ENCODE measurements at places on chromosomes 1 and 21.

DNA sequence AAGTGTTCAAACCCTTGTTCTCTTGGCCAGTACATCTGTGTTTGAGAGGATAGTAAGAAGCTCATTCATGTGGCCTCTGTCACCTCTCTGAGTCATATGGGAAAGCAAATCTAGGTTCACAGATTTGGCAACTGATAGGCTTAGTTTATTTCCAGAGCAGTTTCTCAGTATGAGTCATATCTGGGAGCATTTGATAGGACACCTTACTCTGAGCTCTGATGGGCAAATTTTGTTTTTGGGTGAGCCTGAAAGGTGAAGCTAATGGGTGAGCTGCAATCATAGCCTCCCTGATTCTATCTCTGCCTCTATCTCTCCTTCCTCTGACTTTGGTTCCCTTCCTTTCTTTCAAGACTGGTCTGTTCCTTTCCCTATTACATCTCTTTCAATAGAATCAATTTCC is 134.4 kb downstream of the S1PR1 start:
- DNase-seq: no peak

- no peak for DNase-seq
Measured at GRCh38 chr1:19437891-19438294, 47.4 kb downstream of the CAPZB start.

DNA sequence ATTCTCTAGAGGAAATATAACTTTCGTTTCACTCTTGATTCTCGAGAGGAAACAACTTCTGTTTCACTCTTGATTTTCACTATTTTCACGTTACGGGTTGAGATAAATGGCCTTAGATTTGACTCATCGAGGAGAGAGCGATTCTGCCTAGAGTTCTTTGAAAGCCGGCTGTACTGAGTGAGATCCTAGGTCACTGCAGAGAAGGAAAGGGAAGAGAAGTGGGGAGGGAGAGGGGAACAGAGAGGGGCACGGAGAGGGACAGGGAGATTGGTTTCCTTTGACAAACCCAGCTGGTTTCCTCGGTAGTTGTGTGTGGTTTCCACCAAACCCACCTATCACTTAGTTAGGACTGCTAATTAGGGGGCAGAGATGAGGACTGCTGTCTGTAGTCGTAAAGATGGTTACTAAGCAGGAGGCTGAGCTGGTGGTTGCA is 21.6 kb upstream of the GPR137B start:
- no peak for DNase-seq

DNA sequence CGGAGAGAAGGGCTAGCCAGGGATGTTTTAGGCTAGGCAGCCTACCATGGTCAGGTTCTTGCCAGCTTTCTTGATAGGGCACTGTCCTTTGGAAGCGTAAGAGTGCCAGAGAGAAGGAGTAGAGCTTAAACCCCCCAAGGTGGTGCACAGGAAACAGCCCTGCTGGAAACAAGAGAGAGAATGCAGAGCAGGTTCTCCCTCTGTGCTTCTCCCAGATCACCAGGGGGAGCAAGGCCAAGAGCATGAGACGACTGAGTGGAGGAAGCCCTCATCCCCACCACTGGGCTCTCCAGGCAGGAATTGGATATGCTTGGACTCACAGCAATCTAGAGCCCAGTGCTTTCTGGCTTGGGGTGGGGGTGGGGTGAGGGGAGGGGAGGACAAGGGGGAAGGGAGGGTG is 49.8 kb downstream of the ATP2B4 start:
- no peak for DNase-seq

GRCh38 chr1:10629091-10629815 is 154.5 kb downstream of the PEX14 start:
- DNase-seq: no peak

- DNase-seq: no peak
Measured at GRCh38 chr1:46611691-46612221, 4.9 kb downstream of the MOB3C start.

DNA sequence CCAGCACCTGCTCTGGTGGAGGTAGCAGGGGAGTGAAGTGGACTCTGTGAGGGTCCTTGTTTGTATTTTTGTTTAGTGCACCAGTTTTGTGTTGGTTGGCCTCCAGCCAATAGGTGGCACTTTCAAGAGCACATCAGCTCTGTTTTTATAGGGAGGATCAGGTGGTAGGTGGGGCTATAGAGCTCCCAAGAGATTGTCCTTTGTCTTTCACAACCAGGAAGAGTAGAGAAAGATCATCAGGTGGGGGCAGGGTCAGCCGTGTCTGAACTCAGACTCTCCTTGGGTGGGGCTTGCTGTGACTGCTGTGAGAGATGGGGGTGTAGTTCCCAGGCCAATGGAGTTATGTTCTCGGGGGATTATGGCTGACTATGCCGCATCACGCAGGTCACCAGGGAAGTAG is 159.8 kb downstream of the ZNF326 start:
- no peak for DNase-seq

- DNase-seq: peak; percentile 92
Measured at GRCh38 chr1:200971955-200972711, 51.4 kb downstream of the KIF21B start.

GRCh38 chr1:167707942-167708341 is 13.8 kb upstream of the MPZL1 start:
- no peak for DNase-seq

GRCh38 chr1:228818928-228819630 is 83.8 kb downstream of the RHOU start:
- DNase-seq: no peak

DNA sequence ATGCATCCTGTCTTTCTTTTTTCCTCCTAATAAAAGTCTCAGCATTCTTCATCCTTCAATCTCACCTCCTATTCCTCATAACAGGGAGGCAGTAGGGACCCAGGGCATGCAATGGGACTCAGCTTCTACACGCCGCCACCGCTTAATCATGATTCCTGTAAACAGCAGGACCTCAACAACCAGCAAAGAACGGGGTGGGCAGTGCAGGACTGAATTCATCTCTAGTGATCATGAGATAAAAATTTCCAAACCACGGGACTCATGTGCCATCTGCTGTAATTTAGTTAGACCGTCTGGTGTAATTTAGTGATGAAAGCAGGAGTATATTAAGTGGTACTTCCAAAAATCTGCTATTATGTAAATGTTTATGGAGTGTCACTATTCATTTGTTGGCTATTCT is 5.4 kb downstream of the PRAMEF12 start:
- DNase-seq: no peak

- DNase-seq: no peak
Measured at GRCh38 chr1:184986250-184986649, 11.9 kb upstream of the NIBAN1 start.

- no peak for DNase-seq
Measured at GRCh38 chr1:223001653-223002634, 141.1 kb downstream of the TLR5 start.

GRCh38 chr1:69511426-69512192 is 56.1 kb upstream of the LRRC7 start:
- no peak for DNase-seq

DNA sequence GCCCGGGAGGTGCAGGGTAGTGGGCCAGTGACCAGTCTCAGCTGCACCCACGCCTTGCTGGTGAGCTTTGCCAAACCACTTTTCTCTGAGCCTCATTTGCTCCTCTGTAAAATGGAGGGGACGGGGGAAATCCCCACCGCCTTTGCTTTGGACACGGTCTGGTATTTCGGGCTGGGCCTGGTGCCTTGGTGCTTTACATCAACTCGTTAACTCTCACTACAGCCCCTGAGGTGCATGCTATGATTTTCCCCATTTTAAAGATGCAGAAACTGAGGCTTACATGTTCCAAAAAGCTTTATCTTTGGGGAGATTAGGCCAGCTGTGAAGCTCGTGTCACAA is 116.1 kb upstream of the RUNX3 start:
- no peak for DNase-seq

DNA sequence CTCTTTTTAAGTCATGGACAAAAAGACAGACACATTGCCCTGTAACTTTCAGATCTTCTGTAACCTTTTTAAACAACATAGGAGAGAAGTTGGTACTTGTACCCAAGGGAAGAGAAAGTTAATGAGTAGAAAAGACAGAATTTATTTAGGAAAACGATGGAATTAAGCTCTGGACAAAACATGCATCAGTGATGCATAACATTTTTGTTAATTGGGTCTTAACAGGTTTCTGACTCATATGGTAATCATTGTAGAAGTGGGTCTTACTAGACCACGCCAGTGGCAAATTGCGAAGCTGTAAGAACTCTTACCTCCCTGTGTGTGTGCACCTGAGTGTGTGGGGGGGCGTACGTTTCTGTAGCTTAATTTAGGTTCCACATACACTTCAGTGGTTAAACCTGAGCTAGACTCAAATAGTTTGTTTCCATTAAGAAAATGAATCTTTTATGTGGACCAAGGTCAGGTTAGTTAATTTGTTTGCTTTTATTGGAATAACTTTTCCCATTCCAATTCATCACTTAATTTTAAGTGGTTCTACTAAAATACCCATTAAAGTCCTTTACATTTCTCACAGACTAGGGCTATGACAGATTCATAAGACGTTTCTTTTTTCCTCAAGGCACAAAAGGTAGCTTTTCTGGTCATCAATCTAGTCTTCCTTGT is 48.1 kb downstream of the NFIA start:
- no peak for DNase-seq

GRCh38 chr1:46686255-46686654 is 14.6 kb downstream of the TEX38 start:
- no peak for DNase-seq

DNA sequence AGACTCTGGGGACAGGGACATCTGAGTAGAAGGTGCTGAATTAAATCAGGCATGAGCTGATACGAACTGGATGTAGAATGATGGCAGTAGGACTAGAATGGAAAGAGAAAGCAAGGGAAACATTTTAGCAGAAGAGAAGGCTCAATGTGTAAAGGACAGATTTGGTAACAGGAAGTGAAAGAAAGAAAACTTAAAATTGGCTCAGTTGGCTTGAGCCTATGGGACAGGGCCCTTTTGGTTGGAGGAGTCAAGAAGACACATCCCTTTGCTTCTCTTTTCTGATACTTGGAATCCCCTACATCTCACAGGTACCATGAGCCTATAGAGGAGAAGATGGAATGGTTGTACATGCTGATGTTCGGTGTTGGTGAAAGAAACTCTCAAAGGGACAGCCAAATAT is 300.6 kb upstream of the PLXNA2 start:
- no peak for DNase-seq

- no peak for DNase-seq
Measured at GRCh38 chr21:16709866-16710550, 802.8 kb upstream of the CXADR start.

- DNase-seq: no peak
Measured at GRCh38 chr1:234726359-234726943, 116.5 kb upstream of the IRF2BP2 start.

- DNase-seq: no peak
Measured at GRCh38 chr1:40413527-40414252, 36.6 kb upstream of the ZFP69B start.

DNA sequence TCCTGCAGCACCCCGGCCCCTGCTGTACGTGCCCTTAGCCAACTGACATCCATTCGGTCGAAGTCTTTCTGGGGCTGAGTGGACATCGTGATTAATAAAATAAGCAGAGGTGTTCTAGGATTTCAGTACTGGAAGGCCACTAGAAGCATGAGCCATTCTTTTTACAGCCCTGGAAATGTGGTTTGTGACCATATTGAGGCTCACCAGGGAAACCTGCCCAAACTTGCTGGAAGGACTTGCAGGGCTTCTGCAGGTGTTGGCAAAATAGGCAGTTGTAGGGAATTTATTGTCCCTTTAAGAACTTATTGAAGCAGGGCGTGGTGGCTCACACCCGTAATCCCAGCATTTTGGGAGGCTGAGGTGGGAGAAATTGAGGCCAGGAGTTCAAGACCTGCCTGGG is 80.8 kb downstream of the DOP1B start:
- DNase-seq: no peak
